ENCODE measurements at places on chromosomes 6 and 20.
A peak's percentile ranks its signal among the peaks of the same experiment; 100 is the strongest.

DNA sequence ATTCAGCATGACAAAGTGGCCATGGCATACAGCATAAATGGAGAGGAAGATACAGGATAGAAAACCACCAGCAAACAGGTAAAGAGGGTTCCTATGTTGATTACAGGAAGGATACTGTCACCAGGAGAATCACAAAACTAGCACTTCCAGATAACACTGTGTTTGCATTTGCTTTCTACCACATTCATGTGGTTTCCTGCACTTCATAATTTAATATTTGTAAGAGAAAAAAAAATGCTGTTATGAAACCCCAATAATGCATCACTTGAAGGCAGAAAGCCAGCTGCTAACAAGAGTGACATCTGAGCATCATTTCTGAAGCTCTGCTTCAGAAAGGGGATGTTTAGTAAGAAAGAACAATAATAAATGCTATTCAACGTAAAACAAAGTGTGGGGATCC lies 106.6 kb downstream of the ATXN1 start:
- DNase-seq = peak; percentile 43

DNA sequence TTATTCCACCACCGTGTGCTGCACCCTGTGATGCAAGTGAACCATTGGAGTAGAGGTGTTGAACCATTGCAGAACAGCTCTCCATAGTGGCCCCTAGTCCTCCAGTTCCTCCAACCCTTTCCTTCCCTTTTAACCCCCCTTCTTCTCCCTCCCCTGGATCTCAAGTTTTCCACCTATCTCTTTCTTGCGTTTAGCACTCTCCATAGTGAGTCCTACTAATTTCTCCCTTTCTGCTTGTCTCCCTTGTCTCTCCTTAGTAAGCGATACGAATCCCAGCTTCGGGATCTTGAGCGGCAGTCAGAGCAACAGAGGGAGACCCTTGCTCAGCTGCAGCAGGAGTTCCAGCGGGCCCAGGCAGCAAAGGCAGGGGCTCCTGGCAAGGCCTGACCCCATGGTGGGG lies 1.1 kb downstream of the PFDN6 start:
- DNase-seq = no peak

DNA sequence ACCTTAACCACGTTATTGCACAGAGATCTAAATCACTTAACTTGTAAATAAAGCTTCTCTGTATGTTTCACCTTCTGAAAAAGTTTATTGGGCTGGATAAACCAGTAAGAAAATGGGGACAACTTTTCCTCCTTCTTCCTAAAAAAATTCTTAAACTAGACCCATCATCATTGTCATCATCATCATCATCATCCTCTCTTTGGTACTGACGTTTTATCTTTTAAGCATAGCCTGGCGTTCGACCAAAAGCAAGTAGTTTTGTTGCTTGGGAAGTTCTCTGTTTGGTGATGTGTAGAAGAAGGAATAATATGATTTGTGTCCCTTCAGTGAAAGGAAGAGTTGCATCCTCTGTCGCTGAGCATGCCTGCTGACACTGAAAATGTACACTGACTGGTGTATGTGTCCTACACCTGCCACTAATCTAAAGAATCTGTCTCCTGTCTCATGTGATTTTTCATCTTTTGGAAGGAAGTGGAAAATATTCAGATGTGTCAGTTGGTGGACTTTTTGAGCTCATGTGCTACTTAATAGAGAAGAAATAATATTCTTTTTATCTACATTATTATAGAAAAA lies 2.5 kb downstream of the CLVS2 start:
- no peak for DNase-seq

DNA sequence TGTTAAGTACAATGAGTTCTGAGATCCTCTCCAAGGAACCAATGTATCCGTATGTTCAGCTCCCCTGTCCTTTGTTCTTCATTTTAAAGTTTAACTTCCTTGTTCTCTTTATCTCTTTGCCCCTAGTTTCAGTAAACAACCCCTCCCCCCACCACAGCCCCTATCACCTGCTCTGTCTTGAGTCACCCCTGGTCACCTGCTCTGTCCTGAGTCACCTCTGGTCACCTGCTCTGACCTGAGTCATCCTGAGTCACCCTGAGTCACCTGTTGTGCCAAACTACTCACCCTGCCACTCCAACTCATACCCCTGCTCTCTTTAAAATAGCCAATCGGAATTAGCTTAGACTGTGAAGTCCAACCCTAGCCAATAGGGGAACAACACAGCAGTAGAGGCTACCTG lies 288.7 kb upstream of the CDYL start:
- no peak for DNase-seq

DNA sequence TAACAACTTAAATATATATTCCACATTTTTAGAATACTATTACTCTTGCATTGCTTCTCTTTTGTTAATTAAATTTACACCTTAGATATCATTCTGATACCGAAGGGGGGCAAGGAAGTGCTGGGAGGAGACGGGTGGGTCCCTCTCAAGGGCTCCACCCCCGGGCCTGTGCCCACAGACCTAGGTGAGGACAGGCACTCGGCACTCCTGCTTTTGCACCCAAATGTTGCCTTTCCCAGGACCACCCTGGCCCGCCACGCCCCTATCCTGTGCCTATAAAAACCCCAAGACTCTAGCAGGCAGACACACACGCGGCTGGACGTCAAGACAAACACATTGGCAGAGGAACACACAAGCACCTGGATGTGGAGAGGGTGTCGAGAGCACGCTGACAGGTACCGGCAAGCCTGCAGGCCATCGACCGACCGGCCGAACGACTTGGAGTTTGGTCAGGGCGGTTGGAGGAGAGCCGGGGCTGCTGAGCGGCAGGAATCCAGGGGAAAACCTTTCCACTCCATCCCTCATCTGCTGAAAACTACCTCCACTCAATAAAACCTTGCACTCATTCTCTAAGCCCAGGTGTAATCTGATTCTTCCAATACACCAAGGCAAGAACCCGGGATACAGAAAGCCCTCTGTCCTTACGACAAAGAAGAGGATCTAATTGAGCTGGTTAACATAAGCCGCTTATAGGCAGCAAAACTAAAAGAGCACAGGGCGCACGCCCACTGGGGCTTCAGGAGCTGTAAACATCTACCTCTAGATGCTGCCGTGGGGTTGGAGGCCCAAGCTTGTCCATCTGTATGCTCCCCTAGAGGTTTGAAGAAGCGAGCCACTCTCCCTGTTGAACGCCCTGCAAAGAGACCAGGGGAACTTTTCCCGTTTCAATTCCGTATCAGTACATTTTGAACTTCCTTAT lies 197.4 kb upstream of the PRSS16 start:
- no peak for DNase-seq

- DNase-seq = no peak
Measured at GRCh38 chr6:14240411-14241166, 123.0 kb downstream of the CD83 start.

DNA sequence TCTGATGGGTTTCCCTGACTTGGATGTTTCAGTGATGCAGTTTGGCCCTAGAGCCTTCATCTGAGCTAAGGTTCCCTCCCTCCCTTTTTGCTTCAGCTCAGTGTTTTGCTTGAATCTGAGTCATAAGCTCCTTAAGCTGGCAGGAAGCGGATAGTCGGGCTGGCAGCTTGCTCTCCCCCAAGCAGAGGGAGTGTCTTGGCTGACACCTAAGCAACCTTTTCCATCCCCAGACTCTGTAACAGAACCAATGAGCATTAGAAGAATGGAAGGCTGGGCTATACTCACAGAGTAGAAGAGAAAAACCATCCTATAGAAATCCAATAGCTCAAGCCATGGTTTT lies 98.3 kb downstream of the HAO1 start:
- no peak for DNase-seq

- no peak for DNase-seq
Measured at GRCh38 chr6:89258912-89259311, 41.8 kb upstream of the GABRR1 start.

DNA sequence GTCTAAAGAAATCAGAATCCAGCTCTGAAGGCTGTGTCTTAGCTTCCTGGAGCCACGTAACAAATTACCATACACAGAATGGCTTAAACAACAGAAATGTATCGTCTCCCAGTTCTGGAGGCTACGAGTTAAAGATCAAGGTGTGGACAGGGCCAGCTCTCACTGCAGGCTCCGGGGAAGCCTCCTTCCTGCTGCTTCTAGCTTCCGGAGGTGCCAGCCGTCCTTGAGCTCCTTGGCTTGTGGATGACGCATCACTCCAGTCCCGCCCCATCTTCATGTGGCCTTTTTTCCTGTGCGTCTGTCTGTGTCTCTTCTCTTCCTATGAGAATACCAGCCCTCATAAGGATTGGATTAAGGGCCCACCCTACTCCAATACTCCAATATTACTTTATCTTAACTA lies 319.1 kb upstream of the QKI start:
- no peak for DNase-seq

DNA sequence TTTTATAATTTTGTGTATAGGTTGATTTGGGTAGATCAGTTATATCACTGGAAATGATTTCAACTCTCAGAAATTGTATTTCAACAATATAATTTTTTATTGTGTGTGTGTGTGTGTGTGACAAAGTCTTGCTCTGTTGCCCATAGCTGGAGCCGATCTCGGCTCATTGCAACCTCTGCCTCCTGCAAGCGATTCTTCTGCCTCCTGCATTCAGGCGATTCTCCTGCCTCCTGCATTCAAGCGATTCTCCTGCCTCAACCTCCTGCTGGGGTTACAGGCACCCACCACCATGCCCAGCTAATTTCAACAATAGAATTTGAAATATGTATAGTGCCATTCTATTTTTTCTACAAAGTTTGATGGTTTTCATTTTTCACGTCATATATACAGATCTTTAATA lies 24.1 kb downstream of the AFDN start:
- DNase-seq = no peak

GRCh38 chr6:41404182-41404845 lies 68.9 kb downstream of the NCR2 start:
- DNase-seq = no peak

GRCh38 chr6:165737396-165737795 lies 74.4 kb upstream of the PDE10A start:
- no peak for DNase-seq

DNA sequence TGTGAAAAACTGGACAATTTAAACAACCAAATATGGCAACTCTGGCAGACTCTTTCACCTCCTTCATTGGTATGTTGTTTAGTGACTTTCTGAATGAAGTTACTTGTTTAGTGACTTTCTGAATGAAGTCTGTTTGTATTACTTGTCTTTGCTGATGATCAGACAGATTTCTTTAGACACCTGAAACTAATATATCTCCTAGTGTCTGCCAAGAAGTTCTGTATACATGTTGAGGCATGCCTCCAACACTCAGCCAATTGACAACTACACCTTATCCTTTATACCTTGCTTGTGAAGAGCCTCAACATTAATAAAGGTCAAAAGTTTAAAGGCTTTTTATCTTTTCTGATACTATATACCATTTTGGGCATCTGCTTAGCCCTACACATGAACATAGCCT lies 725.4 kb upstream of the EPHA7 start:
- no peak for DNase-seq

- no peak for DNase-seq
Measured at GRCh38 chr20:52383995-52384621, 192.5 kb upstream of the ZFP64 start.

GRCh38 chr6:122337645-122338044 lies 61.8 kb upstream of the HSF2 start:
- DNase-seq = no peak

DNA sequence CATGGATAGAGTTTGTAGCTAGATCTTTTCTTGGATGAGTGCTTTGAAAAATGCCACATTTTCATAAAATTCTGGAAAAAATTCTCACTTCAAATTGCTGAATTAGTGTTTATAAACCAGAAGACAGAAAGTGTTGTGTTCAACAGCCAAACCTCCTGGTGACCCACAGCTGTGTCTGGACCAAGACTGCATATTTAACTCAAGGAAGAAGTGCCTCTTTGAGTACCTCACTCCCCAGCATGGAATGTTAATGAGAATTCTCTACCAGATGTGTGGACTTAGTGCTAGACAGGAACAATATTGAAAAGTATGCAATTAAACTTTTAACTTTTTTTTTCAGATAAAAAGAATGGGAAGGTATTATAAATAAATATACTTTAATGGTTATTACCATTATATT lies 609.3 kb downstream of the COL12A1 start:
- DNase-seq = no peak

DNA sequence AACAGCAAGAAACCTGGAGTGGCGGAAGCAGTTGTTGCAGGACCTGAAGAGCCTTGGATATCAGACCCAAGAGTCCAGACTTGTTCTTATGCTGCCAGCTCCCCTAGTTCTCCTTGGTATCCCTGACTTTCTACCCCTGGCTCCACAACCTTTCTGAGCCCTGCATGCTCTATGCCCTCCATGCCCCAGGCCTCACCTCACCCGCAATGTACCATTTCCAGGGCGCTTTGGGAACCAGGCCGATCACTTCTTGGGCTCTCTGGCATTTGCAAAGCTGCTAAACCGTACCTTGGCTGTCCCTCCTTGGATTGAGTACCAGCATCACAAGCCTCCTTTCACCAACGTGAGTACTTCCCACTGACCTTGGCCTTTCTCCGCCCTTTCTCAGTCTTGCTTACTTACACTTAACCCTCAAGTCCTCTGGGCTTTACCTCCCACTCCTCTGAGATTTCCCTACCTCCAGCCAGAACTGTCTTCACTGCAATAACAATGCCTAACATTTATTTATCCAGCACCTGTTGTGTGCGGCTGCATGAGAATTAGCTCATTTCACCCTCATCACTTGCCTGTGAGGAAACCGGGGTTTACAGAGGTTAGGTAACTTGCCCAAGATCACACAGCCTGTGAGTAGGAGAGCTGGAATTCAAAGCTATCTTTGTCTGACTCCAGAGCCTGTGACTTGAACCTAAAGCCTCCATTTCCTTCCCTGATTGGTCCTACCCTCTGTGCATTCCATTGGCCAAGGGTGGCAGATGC lies 2.3 kb downstream of the POFUT1 start:
- no peak for DNase-seq

GRCh38 chr6:25346064-25346463 lies 66.9 kb downstream of the CARMIL1 start:
- DNase-seq = no peak

DNA sequence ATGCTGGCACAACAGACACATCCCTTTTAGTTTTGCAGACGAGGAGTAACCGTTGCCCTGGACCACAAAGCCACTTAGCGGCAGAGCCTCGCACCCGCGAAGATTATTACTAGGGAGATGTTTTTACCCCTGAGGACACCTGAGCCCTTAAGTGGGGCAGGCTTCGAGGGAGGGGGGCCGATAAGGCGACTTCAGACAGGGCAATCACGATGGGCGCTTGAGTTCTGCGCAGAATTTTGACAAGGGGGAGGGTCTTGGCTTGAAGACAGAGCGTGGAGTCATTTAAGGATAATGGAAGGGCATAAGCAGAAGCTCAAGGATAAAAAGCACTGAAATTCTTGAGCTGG lies 650 bp upstream of the TTK start:
- DNase-seq = no peak

DNA sequence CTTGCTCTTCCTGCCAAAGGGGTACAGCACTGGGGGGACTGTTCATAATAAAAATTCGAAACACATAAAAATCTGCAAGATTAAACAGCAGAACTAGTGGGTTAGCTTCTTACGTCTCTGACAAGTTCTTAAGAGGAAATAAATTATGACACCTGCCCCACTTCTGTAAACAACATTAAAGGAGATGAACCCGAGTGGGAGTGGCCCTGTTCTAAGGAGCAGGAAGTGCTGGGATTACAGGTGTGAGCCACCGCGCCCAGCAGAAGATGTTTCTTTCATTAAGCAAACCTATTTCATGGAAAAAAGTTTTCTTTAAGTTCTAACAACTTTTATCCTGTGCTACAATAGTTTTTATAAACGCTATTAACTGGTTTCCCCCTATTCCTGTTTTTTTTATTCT lies 24.6 kb downstream of the USP45 start:
- DNase-seq = no peak
